ENCODE measurements at places on chromosomes 7 and 10.

GRCh38 chr10:126014309-126014708 lies 117.9 kb downstream of the FANK1 start:
- DNase-seq, result no peak

- DNase-seq, result no peak
These were observed 376.7 kb downstream of the GLRX3 start for GRCh38 chr10:130512936-130513335.

DNA sequence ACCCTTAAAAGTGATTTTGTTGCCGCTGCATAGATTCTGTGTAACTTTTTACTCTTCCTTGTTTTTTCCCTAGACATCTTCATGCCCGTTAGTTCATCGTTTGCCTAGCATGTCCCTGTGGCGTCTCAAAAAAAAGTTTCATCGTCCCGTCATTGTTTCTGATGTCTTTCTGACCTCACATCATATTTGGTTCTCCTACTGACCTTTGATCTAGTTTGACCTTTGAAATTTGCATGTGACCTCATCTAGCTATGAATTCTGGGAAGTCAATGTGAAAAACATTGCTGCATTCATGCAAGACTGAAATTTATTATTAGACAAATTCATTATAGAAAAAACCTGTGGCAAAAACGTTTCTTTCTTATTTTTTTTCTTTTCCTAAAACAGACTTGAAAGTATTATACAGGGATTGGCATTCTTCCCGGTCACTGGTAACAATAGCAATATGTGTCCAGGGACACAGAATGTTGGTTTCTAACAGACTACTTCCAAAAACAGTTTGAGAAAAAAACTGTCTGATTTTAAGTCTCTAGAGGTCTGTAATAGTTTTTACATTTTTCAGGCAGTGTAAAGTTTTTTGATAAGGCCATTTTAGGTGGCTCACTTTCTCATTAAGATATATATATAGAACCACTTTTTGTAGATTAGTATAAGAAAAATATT lies 280.9 kb downstream of the USP6NL start:
- no peak for DNase-seq

DNA sequence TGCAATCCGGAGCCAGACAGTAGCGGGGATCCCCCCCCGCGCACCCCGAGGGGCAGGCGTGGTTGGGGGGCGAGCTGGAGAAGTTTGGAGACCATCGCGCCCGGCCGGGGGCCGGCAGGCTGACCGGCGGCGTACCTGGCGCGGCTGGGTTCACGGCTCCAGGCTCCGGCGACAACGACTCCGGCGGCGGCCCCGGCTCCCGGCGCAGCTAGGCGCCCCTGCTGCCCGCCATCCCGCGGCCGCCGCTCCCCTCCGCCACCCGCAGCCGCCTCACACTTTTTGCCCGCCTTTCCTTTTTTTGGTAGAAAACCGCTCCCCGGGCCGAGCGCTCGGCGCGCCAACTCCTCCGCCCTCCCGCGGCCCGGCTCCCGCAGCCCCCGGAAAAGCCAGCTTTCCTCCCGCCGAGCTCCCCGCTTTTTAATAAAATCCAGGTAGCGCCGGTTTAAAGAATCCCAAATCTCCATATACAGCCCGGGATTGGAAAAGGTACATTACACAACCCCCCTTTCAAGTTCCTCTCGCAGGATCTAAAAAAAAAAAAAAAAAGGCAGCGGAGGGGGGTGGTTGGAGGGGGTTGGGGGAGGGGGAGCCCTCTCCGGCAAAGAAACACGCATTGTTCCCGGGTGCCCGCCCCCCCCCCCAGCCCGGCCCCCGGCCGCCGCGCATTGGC lies at the start of gene TNRC18:
TSS of gene TNRC18 (minus strand) at position 529 of the 670 bp plus-strand sequence. CDS start 2,588 bp downstream, outside the sequence.
- DNase-seq, result no peak

- peak; percentile 86 for DNase-seq
These were observed 276.5 kb downstream of the MAGI2 start for GRCh38 chr7:79176859-79177477.

- DNase-seq, result no peak
These were observed 15.7 kb upstream of the CYREN start for GRCh38 chr7:135186261-135186540.

- peak; percentile 71 for DNase-seq
These were observed 44.9 kb upstream of the FAM3C start for GRCh38 chr7:121440857-121441503.

- DNase-seq, result no peak
These were observed 112.5 kb downstream of the MAD1L1 start for GRCh38 chr7:2120251-2120660.

DNA sequence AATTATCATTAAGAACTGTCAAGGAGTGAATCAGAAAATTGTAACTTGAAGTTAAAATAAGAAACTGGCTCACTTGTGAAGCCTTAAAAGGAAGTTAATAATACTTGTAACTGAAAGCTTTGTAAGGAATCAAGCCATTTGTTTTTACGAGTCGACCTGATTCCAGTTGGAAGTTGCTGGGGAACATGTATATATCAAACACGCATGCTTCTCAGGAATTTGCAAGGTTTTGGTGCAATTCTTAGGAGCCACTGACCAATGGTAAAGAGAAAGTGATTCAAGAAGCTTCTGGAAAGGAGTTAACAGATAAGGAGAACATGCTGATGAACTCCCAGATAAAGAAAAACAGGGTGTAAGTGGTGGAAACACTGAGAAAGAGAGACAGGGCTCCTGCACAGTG lies 56.4 kb downstream of the ETV1 start:
- DNase-seq, result no peak

DNA sequence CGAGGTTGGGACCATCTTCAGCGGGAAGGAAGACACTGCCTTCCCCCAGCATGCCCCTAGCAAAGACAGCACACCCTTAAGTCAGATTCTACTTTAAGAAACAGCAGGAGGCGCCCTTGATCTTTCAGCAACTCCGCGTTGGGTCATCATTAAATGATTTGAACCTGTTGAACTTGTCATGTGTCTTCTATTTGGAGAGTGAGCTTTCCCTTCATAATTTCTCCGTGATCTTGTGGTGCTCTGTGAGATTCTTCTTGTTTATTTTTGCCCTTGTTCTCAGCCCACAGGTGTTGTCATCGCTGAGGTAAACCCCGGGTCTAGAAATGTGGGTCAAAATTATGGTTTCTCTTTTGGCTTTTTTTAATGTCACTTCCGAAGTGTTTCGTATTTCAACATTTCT lies 49.5 kb upstream of the PITRM1 start:
- peak; percentile 10 for DNase-seq

GRCh38 chr7:90078921-90079320 lies 75.3 kb upstream of the STEAP1 start:
- DNase-seq, result peak; percentile 28

- DNase-seq, result no peak
These were observed at the start of gene NACAD for GRCh38 chr7:45088821-45089340. NACAD (minus strand) TSS chr7:45088969; CDS start chr7:45088894, 75 bp downstream.
